ENCODE measurements at places on chromosomes 6 and 20. TPM values are rescaled to one million over a fixed set of nuclear protein-coding genes. Genes with fewer than 3 reads are reported as not detected.
A peak's percentile ranks its signal among the peaks of the same experiment; 100 is the strongest.

APOBEC2 gene
- total RNA-seq, result not detected

COL11A2 gene
- 0.32 TPM for total RNA-seq

TNNC2 gene
- total RNA-seq, result not detected

BEND6 gene
- total RNA-seq, result 0.16 TPM

SOBP gene
- total RNA-seq, result 0.32 TPM

NFATC2 gene
- total RNA-seq, result 0.76 TPM

EYA4 gene
- total RNA-seq, result 0.20 TPM

FOXQ1 gene
- 10.0 TPM for total RNA-seq

ENPP3 gene
- 0.24 TPM for total RNA-seq

RIPOR3 gene
- 1.2 TPM for total RNA-seq

GRCh38 chr6:106163966-106164877 lies 78.1 kb downstream of the PRDM1 start:
- peak; percentile 22 for ATAC-seq

- no peak for ATAC-seq
Observed at GRCh38 chr20:13331536-13331935, 110.5 kb downstream of the ISM1 start.

GRCh38 chr6:21158149-21158548 lies 435.4 kb upstream of the SOX4 start:
- no peak for ATAC-seq

DNA sequence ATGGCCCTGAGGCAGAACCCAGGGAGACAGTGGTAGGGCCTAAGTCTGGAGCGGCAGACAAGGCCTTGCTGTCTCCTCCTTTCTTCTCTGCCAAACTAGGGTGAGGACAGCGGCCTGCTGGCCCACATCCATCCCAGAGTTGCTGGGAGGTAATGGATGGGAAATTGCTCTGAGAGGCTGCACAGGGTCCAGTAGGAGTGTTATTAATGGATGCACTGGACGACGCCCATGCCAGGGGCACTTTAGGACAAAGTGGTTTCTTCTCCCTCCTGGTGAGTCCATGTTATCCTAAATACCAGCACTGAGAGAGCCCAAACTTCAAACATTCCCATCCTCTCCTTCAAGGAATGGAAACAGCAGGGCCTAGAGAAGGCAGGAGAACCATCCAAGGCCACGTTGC lies 28.3 kb upstream of the PREX1 start:
- no peak for ATAC-seq

- ATAC-seq, result peak; percentile 84
Observed at GRCh38 chr6:16639684-16640480, 121.4 kb downstream of the ATXN1 start.

DNA sequence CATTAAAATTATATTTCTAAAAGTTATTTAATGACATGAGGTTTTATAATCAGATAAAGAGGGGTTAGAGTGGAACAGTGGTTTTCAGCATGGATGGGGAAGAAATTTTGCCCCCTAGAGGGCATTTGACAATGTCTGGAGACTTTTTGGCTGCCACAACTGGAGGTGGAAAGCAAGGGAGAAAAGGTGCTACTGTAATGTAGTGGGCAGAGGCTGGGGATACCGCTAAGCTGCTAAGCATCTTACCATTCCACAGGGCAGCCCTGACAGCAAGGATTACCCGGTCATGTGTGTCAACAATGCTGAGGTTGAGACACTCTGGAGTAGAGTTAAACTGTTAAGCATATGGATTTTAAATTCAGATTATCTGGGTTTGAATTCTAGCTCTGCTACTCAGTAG lies 52.9 kb upstream of the FABP7 start:
- ATAC-seq, result no peak

DNA sequence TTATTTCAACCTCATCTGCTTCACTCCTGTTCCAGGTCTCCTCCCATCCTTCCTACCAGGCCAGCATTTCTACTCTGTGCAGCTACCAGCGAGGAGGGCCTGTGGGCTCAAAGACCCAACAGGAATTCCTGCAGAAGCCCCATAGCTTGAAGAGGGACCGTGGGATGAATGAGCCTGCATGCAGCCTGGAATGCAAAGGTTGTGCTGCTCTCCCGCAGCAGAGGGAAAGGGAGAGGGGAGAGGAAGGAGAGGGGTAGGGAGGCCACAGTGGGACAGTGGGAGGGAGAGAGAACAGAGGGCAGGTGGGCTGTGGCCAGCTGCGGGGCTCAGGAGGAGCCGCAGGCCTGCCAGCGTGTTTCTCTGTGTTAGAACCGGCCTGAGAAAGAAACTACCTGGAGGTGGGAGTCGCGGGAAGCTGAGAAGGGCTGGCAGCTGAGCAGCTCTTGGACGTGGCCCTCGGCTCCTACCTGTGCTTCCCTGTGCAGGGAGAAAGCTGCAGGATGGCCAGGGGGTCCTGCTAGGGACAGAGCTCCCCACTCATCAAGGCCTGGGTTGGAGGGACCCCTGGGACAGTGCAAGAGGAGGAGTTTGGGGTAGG lies 66.1 kb upstream of the MLN start:
- ATAC-seq, result no peak

DNA sequence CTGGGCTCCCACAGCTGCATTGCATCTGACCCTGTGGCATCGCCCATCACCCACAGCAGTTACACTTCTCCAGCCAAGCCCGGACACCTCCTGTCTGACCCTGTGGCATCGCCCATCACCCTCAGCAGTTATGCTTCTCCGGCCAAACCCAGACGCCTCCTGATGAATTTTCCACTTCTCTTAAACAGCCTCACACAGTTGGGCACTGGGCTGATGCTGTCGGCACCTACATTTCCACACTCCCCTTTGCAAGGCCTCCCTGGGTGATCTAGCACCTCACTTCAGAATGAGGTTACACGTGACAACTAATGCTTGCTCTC lies 175.2 kb upstream of the ARID1B start:
- no peak for ATAC-seq

DNA sequence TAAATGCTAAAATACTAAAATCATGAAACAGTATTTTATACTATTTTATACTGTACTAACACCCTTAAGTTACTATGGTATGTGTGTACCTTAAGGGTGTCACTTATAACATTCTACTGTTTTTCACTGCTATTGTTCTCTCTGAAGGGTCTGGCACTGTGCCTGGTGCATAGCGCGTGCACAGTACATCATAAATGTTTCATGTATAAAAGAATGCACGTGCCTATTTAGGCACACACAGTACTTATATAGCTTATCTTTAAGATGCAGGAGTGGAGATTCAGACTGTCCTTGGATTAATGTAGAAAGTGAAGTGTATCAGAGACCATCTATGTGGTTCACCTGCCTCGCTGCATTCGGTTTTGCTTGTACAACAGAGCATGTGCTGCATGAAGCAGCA lies 64.0 kb upstream of the SGK1 start:
- no peak for ATAC-seq

GRCh38 chr20:45500022-45500421 lies 15.4 kb downstream of the SPINT3 start:
- ATAC-seq, result no peak

DNA sequence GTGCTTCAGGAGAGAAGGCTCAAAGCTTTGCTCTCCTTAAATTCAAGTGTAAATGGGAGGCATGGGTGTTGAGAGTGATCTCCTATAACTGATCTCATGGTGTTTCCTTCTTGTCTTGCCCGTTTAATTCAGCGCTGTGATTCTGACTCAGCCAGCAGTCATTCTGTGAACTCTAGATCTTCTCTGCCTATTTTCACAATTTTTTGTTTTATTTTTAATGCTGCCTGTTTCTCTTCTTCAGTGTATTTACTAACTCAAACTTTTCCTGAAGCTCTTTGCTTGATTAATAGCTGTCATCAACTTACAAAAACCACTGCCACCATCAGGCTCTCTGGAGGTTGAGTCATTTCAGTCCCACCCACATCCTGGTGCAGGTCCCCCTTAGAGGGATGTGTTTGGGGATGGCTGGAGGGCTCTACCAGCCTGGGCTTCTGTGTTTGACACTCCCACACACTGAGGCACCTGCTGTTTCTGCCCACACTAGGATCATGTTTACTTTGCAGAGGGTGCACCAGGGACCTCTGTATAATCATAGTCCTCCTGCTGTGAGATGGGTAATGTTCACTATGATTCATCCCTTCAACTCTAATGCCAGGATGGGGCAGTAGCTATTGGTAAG lies 94.0 kb downstream of the SHLD1 start:
- ATAC-seq, result no peak

DNA sequence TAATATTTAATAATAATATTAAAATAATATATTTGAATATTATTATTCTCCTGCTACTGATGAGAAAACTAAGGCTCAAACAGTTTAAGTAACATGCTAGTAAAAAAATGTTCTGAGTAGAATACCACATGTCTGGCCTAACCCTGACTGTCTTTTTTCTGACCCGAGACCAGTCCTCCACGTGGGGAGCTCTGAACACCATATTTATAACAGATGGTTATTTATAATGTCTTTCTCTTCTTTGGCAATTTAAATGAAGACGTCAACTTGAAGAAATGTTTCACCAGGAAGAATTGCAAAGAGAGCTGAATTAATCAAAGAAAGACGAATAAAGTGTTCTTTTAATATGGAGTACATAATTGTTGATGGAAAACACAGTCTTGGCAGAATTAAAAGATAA lies 82.0 kb downstream of the SLC22A3 start:
- no peak for ATAC-seq

GRCh38 chr6:11168091-11168635 lies 56.6 kb upstream of the ERVFRD-1 start:
- no peak for ATAC-seq

DNA sequence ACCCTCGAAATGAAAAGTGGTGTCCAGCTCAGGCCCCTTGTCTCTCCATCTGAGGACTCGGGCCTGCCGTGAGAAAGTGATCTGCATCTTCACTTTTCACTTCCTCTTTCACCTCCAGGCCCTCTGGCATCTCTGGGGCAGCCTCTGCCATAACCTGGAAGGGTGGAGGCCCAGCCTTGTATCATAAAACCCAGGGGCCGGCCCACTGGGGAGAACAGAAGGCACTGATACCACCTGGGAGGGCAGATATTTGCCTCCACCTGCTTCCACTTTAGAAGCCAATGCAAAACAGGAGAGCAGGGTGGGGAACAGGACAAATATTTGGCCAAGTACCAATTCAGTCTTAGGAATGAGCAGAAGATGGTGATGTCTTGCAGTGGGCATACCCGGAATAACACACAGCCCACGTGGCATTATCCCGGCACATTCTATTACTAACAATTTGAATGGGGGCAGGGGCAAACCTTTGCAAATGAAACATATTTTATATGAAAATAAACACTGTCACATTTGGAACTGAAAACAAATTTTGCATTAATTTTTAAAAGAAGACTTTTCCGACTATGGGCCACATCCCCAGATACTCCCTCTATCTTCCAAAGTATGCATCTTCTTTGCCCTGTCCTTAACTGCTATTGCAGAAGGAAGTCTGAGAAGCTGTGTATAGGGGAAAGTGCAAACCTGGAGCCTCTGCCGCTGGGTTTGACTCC lies 69.2 kb upstream of the TBC1D7 start:
- peak; percentile 13 for ATAC-seq

DNA sequence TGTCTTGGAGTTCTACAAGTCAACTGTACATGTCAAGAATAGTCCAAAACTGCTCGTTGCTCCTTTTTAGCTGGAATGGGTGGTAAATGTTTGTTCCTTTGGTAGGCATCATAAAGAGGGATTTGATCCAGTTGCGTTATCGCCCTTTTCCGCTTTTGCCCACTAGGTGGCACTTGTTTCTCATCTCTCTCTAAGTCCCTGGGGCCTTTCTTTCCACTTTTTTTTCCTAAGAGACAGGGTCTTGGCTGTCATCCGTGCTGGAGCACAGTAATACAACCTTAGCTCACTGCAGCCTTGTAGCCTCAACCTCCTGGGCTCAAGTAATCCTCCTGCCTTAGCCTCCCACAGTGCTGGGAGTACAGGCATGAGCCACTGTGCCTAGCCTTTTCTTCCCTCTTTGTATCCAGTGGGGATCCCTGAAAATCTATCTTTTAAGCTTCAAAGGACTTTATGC lies 20.7 kb downstream of the GTPBP2 start:
- peak; percentile 35 for ATAC-seq

GRCh38 chr6:134774201-134774638 lies 175.7 kb downstream of the ALDH8A1 start:
- ATAC-seq, result no peak

DNA sequence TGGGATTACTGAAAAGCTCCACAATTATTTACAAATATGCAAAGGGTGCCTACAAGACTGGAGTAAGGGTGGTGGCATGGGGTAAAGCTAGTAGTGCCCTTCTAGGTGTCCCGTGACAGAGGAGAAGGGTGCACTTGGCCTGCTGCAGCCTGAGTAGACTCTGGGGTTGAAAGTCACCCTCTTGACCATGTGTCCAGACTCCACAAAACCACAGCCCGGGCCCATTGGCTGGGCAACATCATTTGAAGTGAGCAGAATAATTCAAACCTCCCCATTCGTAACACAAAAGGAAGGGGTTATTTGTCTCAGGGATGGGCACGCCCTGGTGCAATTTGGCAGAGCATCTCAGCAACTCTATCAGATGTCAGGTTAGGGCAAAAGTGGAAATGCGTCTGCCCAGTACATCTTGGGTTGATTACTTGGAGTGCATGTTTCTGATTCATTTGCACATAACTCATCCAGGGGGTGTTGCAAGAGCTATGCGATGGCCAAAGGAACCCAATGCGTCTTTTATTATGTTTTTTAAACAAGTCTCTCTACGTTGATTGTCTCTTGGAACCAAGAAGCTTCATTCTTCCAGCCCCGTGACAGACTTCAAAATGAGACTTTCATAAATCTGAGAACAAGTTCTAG lies 56.7 kb downstream of the ISM1 start:
- ATAC-seq, result no peak

DNA sequence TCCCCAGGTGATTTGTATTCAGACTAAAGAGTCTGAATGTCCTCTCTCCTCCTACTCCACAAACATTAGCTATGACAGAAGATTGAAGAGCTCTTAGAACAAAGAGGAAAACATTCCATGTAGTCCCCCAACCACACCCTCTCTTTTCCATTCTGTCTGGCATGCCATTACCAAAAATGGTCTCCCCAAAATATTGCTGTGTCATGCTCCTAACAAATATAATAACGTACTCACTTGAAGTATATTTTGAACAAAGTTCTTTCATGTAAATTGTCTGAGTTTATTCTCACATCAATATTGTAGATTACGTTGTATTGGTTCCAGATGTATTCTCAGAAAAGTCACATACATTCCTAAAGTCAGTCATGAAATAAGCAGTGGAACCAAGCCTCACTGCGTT lies 467.3 kb upstream of the IRAK1BP1 start:
- no peak for ATAC-seq

DNA sequence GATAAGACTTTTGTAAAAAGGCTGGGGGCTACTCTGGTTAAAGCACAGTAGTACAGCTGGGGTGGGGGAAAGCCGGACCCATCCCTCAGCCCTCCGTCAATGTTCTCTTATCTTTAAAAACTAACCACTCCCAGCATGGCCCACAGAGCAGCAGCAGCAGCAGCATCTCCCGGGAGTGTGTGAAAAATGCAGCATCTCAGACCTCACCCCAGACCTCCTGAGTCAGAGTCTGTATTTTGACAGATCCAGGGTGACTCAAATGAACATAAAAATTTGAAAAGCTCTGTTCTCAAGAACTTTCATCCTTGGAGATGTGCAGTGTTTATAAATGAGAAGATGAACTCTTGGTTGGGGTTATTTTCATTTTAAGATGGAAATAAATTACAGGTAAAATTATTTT lies 277.7 kb upstream of the ECI2 start:
- ATAC-seq, result no peak

- no peak for ATAC-seq
Observed at GRCh38 chr6:13831615-13832014, 17.3 kb upstream of the MCUR1 start.

Data from esophagus mucosa (tissue), 1 donor.